GM12864 (cell line): ENCODE measurements at places on chromosomes 4 and X.

DNA sequence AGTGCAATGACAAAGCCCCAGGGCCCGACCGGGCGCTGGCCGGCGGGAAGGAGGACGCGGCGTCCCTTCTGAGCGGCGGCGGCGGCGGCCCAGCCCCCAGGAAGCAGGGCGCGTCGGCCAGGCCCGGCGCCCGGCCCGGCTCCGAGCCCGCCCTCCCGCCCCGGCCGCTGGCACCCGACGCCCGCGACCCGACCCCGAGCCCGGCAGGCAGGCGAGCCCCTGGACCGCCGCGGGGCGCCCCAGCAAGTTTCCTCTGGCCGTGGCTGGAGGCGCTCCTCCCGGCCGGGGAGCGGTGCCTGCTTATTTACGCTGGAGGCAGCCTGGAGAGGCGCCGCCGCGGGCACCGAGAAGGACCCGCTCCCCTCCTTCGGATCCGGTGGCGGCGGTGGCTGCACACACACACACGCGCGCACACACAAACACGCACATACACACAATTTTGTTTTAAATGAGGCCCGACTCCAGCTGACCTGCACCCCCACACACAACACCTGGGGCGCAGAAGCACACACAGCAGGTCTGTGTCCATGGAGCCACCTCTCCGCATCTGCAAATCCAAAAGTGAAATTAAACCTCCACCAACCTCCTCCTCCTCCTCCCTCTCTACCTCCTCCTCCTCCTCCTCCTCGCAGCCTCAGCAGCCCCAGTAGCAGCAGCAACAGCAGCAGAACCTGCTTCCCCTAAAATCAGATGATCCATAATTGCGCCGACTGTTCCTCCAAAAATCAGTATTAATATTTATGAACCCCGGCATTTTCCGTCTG, 669 bp downstream of the IRF2 start:
- no peak for DNase-seq

DNA sequence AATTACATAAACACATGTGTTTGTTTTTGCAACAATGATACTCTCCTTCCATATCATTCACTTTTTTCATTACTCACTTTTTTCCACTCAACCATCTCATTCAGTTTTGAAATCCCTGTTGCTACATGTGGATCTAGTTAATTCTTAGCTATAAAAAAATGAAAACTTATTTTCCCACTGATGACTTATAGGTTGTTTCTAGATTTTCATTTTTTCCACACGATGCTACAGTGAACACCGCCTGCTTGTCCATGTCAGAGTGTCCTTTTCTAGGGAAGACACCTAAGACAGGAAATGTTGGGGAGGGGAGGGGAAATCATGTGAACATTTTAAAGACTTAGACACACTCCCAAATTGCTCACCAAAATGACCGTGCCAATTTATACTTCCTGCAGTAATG, 70.2 kb downstream of the SUPT20HL2 start:
- DNase-seq = no peak

- no peak for DNase-seq
These were observed 8.8 kb upstream of the ADH1C start for GRCh38 chr4:99361268-99361898.

- no peak for DNase-seq
These were observed 660 bp upstream of the HSPA4L start for GRCh38 chr4:127781300-127782024.

GRCh38 chr4:7192252-7193029, at the start of gene SORCS2:
Gene SORCS2, plus strand, starts transcription at chr4:7192538.
- no peak for DNase-seq

DNA sequence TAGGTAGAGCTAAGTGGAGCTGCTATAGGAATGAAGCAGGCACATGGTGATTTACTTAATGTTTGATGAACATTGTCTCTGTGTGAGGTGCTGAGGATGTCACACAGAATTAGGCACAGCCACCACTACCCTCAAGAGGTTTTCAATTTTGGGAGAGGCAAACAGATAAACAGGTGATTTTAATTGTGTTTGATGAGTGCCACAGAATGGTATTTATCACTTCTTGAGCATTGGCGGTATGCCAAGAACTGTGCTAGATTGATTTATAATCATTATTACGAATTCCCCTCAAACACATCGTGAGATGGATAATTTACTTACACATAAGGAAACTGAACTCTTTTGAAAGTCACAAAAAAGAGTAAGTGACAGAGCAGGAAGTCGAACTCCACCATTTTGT, 74.8 kb downstream of the FREM3 start:
- DNase-seq = no peak

GRCh38 chr4:82648356-82648755, 86.6 kb upstream of the TMEM150C start:
- no peak for DNase-seq

DNA sequence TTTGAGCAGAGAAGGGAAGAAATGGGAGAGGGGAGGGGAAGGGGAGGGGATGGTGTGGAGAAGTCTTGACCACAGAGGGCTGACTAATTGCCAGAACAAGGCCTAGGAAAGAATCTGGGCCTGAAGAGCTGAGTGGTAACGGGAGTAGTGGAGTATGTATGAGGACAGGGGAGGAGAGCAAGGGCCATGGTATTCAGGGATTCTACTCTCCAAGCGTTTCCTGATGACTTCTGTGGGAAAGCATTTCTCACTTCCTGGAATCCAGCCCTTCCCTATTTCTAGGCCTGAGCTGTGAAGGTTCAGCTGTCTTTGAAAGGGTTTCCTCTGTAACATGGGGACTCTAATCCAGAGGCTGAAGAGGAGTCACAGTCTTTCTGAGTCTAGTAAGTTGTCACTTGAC, 19.7 kb upstream of the SOX3 start:
- DNase-seq = no peak

DNA sequence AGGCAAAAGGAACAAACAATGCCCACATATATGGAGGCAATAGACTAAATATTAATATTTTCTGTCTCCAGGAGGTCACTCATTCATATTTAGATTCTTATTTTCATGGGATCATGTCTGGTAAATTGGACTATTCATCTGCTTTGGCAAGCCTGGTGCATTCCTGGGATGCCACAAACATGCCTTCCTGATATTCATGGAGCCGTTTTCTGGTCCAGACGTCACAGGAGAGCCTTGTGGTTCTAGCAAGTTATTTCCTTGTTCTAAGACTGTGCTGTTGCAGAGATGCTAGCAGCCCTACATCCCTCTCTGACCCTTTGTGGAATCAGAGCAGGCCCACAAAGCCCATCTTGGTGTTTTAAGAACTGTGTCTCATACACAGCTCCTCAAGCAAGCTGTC, 16.1 kb upstream of the EXOSC9 start:
- DNase-seq = no peak

DNA sequence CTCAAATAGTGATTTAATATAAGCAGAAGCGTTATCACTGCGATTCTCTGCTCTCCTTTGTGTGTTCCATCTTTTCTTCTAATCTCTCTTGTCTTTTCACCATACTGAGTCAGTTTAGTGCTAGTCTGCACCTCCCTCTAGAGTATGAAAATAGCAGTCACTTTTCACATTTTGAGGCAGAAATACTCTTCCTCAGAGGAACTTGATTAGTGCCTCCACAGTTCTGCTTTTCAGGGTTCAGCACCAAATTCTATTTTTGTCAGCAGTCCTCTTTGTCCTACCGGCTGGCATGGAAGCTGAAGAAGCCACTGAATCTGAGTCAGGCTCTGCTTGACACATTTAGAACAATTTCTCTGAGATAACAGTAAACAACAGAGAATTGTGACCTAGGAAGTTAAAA, 49.7 kb upstream of the ANKRD17 start:
- DNase-seq = no peak

GRCh38 chrX:143435916-143436315, 81.4 kb downstream of the SPANXN3 start:
- no peak for DNase-seq

- no peak for DNase-seq
These were observed 48.2 kb upstream of the EPGN start for GRCh38 chr4:74260036-74260435.

GRCh38 chrX:53196678-53197077, 28.3 kb downstream of the KDM5C start:
- no peak for DNase-seq

DNA sequence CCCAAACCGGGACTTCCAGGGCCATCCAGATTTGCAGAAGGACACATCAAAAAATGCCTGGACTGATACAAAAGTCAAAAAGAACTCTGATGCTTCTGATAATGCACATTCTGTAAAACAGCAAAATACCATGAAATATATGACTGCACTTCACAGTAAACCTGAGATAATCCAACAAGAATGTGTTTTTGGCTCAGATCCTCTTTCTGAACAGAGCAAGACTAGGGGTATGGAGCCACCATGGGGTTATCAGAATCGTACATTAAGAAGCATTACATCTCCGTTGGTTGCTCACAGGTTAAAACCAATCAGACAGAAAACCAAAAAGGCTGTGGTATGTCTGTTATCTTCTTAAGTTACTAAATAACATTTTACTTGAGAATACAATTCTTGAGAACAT, 9.2 kb downstream of the PLK4 start:
- DNase-seq = no peak

DNA sequence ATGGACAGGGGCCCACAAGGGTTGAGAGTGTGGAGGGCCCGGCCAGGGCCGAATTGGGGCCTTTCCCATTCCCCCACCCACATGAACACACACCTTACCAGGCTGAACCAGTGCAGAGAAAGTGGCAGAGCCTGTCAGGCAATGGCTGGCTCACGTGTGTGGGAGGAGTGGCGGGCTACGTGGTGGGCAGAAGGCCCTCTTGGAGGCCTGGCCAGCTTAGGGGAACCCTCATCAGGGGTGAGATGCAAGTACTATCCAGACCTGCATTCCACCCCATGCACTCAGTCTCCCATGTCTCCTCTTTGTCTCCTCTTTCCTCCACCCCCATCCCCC, 965 bp downstream of the TCEAL4 start:
- DNase-seq = no peak

GRCh38 chr4:150381609-150382008, 200.3 kb upstream of the MAB21L2 start:
- DNase-seq = no peak

DNA sequence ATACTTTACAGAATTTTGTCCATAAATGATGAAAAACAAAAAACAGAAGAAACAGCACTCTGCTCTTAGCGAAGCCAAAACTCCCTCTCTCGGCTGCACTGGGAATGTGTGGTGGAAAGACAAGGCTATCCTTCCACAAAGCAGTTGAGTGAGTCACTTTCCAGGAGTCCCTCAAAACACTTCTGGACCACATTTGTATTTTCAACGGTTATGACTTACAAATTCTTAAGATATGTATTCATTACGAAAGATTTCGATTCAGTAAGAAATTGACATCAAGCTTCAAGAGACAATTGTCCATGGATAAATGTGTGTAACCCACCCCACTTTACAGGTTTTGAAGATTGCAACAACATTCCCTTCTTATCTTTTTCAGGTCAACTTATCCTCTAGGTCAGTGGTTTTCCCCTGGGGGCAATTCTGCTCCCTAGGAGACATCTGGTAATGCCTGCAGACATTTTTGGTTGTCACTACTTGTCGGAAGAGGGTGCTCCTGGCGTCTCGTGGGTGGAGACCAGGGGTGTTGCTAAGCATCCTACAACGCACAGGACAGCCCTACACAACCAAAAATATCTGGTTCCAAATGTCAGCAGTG, 66.7 kb upstream of the MTNR1A start:
- DNase-seq = no peak
